Activated CD8-positive, alpha-beta memory T cell treated with anti-CD3 and anti-CD28 coated beads, Interleukin-2, amount 10 ng/mL, durations not matched to agents 7 days and 5 days (primary cell): ENCODE measurements at places on chromosomes 11 and 22.

DNA sequence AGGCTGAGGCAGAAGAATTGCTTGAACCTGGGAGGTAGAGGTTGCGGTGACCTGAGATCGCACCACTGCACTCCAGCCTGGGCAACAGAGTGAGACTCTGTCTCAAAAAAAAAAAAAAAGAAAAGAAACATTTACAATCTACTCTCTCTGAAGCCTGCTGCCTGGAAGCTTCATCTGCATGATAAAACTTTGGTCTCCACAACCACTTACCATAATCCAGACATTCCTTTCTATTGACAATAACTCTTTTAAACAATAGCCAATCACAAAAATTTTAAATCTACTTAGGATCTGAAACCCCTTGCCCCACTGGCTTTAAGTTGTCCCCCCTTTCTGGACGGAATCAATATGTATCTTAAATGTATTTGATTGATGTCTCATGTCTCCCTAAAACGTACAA, 25.0 kb upstream of the HTR3A start:
- no peak for DNase-seq

DNA sequence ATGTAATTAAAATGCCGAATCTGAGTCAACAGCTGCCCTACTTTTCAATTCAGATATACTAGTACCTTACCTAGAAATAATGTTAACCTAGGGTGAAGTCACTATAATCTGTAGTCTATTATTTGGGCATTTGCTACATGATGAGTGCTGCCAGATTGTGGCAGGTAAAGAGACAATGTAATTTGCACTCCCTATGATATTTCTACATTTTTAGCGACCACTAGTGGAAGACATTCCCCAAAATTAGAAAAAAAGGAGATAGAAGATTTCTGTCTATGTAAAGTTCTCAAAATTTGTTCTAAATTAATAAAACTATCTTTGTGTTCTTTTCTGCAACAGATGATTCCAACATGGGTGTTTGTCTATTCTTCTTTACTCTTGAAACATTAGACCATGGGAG, 14.1 kb downstream of the MS4A1 start:
- DNase-seq: no peak

DNA sequence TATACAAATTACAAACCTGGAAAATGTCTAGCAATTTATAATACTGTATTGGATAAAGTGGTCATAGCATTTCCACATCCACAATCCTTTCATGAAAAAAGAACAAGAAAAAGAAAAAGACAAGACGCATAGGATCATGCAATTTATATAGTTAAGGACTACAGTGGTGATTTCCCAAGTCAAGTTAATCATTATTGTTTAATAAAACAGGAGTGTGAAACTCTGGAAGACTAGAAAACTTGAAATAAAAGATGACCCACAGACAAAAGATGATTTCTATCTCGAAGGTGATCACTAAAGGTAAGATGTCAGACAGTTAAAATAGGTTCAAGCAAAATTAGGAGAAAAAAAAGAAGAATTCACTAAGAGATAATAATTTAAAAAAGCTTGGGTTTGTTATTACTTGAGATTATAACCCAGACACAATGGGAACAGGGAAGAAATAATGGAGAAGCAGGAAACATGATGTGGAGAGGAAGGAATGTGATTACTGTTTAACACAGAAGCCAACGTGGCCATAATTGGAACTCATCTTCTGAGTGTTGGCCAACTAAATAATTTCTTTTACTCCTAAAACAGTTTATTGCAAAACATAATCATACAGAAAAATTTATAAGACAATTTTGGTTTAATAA, 441.2 kb upstream of the ANO3 start:
- DNase-seq: no peak

DNA sequence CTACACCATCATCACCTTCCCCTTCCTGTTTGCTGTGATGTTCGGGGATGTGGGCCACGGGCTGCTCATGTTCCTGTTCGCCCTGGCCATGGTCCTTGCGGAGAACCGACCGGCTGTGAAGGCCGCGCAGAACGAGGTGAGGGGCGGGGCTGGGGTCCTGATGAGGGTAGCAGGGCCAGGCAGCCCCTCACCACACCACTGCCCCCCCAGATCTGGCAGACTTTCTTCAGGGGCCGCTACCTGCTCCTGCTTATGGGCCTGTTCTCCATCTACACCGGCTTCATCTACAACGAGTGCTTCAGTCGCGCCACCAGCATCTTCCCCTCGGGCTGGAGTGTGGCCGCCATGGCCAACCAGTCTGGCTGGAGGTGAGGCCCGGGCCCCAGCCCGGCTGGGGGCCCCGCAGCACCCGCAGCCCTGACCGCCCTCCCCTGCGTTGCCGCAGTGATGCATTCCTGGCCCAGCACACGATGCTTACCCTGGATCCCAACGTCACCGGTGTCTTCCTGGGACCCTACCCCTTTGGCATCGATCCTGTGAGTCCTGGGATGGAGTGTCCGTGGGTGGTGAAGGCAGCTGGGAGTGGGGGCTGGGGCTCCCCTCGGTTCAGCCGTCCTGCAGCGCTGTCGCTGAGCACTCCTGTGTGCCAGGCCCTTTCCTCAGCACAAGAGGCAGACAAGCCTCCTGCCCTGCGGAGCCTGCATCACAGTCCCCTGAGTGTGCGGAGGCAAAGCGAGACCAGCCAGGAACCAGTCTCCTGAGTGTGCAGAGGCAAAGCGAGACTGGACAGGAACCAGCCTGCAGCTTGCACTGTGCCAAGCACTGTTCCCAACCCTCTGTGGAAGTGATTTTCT, 8.8 kb downstream of the TCIRG1 start:
- DNase-seq: no peak

DNA sequence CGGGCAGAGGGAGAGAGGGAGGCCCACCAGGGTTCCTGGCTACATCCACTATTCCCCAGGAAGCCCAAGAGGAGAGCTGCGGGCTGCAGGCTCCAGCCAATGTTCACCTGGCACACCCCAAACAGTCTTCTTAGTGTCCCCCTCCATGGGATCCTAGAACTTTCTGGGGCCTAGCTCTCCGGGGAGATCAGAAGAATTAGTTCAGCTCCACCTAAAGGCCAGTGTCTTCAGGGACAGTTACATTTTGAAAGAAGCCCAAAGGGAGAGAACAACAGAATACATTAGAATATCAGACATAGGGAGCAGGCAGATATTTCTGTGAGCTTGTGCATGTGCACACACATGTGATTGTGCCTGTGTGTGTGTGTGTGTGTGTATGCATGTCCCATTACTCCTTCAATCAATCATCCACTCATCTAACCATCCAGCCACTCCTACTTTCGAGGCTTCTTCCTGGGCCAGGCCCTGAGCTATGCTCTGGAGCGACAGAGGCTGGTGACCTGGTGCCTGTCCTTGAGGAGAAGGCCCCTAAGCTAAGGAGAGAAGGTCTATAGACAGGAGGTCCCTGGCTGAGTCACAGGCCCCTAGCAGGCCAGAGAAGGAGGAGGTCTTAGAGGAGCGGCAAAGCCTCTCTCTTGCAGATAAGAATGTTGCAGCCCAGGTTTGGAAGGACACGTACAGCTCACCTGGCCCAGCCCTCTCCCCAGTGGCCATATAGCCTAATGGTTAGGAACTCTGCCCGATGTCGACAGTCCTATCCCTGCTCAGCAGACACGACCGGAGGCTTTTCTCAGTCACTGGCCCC, 165.5 kb downstream of the DSCAML1 start:
- DNase-seq: no peak

DNA sequence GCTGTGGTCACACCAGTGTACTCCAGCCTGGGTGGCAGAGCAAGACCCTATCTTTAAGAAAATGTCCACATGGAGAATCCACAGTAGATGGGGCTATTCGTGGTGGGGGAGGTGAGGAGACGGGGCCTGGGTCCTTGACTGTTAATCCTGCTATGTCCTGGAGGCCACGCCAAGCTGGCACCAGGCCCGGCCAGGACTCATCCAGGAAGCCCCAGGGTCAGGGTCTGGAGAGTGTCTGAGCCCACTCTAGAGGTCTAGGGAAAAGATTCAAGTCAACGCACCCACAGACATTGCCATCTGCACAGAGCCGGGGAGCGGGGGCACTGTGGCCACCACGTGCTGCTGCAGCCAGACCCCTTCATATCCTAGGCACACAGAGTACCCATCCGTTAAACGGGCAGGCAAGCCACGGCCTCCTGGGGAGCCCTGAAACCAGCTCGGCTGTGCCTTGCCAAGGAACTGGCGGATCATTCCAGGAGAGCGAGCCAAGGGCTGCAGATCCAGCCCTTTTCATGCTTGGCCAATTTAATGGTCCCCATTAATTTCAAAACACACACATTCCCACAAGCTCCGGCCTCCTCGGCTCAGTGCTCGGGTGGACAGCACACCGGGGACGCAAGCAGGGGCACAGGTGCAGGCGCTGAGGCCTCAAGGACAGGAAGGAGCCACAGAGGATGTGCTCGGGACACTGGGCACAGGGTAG, 24.7 kb downstream of the MACROD1 start:
- no peak for DNase-seq

- no peak for DNase-seq
Measured at GRCh38 chr11:116541460-116541859, 231.3 kb downstream of the BUD13 start.

DNA sequence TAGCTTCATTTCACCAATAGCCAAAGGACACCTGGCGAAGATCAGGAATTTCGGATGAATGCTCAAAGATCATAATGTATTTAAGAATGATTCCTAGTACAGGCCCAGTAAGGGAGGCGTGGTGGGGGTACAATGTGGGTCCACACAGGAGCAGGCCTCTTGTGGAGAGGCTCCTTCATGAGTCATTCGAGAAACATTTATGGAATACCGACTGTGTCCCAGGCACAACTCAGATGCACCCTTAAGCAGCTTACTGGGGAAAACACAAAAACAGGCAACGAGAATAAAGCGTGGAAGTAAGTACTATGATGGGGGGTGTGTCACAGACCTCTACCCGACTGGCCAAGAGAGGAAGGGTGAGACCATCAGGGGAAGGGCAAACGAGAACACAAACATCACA, 44.5 kb downstream of the SMCO4 start:
- no peak for DNase-seq

GRCh38 chr11:15944460-15944859, 411.9 kb downstream of the SOX6 start:
- no peak for DNase-seq

GRCh38 chr11:75625991-75626888, 42.6 kb downstream of the MAP6 start:
- no peak for DNase-seq

GRCh38 chr11:77560605-77561004, 29.1 kb upstream of the AQP11 start:
- DNase-seq: no peak

- DNase-seq: no peak
Measured at GRCh38 chr11:107969219-107969618, 39.5 kb upstream of the CUL5 start.

GRCh38 chr11:125591649-125592304, 875 bp upstream of the STT3A start:
- DNase-seq: peak; percentile 60

GRCh38 chr11:17751558-17751957, 17.0 kb downstream of the KCNC1 start:
- no peak for DNase-seq

DNA sequence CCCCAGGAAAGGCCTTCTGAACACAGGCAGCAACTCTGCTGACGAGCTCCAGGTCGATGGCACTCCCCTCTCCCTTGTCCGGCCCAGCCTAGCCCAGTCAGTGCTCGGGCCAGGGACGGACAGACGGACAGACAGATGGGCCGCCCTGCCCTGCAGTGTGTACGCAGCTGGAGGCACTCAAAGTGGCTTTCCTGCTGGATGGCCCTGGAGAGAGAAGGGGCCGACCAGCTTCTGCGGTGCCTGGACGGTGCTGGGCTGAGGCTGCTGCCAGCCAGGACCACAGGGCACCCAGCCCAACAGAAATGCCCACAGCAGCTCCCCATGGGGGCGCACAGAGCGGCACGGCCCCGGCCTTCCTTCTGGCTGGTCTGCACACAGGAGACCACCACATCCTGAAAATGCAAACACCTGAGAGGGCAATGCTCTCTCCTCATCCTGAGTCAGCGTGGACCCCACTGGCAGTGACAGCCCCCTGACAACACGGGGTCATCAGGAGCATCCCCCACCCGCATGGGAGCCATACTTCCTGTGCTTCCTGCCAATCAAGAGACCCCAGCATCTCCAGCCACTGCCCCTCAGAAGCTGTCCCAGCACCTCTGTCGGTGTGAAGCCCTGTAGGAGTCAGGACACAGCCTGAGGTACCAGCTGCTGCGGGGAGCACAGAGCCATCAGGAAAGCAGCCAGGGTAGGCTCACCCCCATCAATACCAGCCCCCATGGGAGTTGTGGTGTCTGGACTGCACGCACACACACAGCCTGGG, 692 bp upstream of the MOB2 start:
- no peak for DNase-seq

DNA sequence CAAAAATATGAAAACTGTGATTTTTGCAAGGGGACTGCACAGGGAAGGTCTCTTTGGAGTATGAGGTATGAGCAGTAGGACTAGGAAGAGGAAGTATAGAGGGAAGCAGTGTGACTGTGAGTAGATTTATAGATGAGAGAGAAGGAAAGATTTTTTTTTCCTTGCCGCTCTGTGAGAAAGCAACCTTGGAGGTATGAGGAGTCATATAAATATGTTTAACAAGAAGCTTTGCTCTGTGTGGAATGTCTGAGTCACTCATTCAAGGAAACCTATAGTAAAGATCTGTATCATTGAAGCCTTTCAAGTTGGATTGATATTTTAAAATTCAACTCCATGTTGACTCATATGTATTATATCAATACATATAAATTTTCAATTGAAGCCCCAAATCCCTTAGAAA, 26.2 kb downstream of the DNHD1 start:
- no peak for DNase-seq

- no peak for DNase-seq
Measured at GRCh38 chr11:102932678-102933077, 22.9 kb downstream of the MMP13 start.

- DNase-seq: no peak
Measured at GRCh38 chr11:95736809-95737208, 52.8 kb downstream of the FAM76B start.

DNA sequence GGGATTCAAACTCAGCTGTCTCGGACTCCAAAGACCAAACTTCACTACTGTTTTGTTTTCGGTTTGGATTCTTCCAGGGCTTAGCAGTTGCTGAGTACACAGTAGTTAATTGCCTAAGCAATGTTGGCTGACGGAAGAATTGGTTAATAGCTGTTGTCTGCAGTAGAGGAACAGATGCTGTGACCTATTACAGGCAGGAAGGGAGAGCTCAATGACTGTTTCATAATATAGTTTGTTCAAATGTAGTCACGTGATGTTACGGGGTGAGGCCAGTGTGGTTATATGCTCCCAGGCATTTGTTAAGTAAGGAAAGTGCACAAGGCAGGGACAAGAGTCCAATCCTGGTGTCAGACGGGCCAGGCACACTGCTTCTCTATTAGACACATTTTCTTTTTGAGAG, 222.6 kb upstream of the CCDC90B start:
- no peak for DNase-seq

- no peak for DNase-seq
Measured at GRCh38 chr22:49922484-49922883, 4.0 kb downstream of the CRELD2 start.

DNA sequence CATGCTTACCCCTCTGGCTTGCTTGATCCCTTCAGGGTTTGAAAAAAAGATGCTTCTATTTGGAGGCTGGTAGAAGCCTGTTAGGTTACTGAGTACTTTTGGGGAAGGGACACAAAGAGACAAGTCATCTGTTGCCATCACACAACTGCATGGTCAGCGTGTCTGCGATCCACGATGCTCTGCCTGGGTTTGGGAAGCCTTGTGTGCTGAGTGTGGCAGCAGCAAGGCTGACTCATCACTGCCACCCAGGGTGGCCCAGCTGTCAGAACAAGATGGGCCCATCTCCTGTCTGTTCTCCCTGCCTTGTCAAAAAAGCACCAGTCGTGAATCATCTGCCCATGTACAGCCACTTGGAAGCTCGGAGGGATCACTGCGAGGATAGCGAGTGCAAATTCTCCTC, 26.2 kb downstream of the UBASH3B start:
- no peak for DNase-seq

- DNase-seq: no peak
Measured at GRCh38 chr11:133984828-133985227, 28.1 kb upstream of the IGSF9B start.
